Left ventricle myocardium inferior (tissue), 1 donor: ENCODE measurements at places on chromosomes 13 and 19.

- no peak for DNase-seq
Measured at GRCh38 chr13:67204764-67205163, 25.4 kb downstream of the PCDH9 start.

DNA sequence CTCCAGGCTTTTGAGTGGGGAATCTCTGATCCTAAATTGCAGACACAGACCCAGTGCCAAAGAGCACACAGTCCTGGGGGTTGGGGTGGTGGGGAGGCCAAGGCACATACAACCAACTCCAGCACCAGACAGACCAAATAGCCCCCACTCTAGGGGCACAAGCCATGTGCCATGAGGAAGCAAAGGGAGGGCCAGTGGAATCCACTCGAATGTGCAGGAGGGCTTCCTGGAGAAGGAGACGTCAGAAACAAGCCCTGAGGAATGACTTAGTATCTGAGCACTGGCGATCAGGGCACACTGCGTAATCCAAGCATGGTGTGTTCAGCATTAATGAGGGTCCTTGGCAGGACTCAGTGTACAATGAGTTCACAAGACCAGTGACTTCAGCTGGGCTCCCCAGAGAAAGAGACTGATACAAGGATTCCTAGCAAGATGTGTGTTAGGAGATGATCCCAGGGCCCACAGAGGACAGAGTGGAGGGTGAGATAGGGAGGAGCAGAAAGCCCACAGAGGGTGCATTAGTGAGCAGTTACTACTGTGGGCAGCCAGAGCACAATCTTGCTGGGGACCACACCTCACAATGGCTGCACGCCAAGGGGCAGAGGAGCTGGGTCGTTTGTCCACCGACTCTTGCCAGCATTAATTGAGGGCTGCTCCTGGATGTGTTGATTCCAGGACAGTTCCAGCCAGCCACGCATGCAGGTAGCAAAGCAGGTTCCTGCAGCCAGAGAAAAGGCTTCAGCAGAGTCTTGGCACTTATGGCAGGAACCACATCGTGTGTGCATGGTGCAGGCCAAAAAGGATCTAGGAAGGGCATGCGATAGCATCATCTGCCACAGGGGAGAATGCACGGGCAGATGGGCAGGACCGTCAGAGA, 152.6 kb upstream of the VSTM2B start:
- no peak for DNase-seq

DNA sequence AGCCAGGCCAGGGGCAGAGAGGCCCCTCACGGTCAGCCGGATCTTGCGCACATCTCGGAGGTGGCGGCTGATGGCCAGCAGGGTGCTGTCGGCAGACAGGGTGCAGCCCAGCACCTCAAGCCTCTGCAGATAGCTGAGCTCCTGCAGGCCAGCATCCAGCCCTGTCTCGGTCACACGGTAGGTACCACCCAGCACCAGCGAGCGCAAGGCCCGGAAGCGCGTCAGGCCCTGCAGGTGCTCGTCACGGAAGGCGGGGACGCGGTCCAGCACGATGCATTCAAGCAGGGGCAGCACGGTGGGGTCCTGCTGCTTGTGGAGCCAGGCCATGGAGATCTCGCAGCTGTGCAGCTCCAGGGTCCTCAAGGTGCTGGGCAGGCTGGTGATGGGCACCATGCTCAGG, 7.7 kb downstream of the FBXL12 start:
- DNase-seq, result no peak

- no peak for DNase-seq
Measured at GRCh38 chr13:24261566-24261965, 47.8 kb upstream of the C1QTNF9 start.

- no peak for DNase-seq
Measured at GRCh38 chr13:21012211-21012610, 49.2 kb downstream of the LATS2 start.
